ENCODE measurements at places on chromosomes 5 and 9.

GRCh38 chr5:111930449-111930848 is 173.5 kb upstream of the NREP start:
- DNase-seq, result no peak

DNA sequence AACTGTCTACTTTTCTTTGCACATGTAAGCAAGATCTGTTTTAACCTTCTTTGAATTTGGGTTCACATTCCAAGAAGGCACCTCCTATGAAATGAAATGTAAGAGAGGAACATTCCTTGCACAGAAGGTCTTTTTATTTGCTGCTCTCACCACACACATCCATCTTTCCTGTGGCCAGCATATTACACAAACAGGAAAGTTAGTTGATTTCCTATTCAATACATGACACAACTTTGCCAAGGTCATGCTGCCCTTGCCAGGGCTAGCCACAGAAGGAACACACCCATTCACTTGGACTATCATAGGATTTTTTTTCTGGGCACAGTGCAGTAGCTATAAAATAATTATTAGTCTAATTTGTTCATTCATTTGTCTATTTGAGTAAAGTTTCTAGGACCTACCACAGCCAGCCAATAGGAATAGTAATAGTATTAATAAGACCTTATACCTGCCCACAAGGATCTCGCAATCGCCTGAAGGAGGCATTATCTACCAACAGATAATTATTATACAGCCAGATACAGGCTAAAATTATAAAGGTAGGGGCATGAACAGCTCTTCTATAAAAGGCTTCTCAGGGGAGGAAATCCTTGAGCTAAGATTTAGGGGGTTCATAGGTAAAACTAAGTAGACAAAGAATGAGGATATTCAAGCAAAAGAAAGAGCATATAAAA is 78.1 kb upstream of the NREP start:
- no peak for DNase-seq

GRCh38 chr5:157354800-157355199 is 88.9 kb downstream of the CYFIP2 start:
- DNase-seq, result no peak

DNA sequence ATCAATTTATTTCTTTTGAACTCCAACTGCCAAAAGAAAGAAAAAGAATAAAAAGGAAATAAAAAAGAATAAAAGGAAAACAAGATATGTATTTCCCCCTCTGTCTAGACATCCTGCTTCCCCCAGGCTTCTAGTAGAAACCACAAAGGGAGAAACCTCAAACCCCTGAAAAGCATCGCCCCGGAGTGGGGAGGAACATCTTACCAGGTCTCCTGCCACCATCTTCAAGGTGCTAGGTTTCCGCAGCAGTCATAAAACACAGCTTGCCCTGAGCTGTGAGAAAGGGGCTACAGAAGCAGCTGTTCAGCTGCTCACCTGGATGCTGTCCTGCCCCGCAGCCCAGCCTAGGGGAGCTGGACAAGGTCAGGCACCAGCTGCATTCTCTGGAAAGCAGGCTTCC is 487.7 kb downstream of the GADD45G start:
- no peak for DNase-seq

- no peak for DNase-seq
Measured at GRCh38 chr5:81225463-81225862, 7.7 kb upstream of the CKMT2 start.

- peak; percentile 89 for DNase-seq
Measured at GRCh38 chr5:119302916-119303897, 52.6 kb upstream of the TNFAIP8 start.
